ENCODE measurements at places on chromosomes 11 and 22. TPM values are rescaled to one million over a fixed set of nuclear protein-coding genes. Genes with fewer than 3 reads are reported as not detected.

- no peaks in the 10 kb centered on the region for H3K27me3 ChIP-seq
- H3K27ac ChIP-seq, result no peak overlapping the region
- no peaks in the 10 kb centered on the region for H3K36me3 ChIP-seq
- peak; percentile 42 for DNase-seq
Measured at GRCh38 chr11:86818462-86819192, 18.3 kb downstream of the PRSS23 start.

GRCh38 chr11:110795112-110795624 is 82.9 kb upstream of the ARHGAP20 start:
- no peaks in the 10 kb centered on the region for H3K4me1 ChIP-seq
- no peaks in the 10 kb centered on the region for H3K36me3 ChIP-seq
- H3K27me3 ChIP-seq, result no peaks in the 10 kb centered on the region
- H3K27ac ChIP-seq, result no peak overlapping the region

- no peak overlapping the region for H3K4me3 ChIP-seq
- no peak overlapping the region for H3K27ac ChIP-seq
- H3K27me3 ChIP-seq, result no peaks in the 10 kb centered on the region
- H3K4me1 ChIP-seq, result no peaks in the 10 kb centered on the region
Measured at GRCh38 chr22:17242641-17243040, 23.4 kb upstream of the ADA2 start.

DNA sequence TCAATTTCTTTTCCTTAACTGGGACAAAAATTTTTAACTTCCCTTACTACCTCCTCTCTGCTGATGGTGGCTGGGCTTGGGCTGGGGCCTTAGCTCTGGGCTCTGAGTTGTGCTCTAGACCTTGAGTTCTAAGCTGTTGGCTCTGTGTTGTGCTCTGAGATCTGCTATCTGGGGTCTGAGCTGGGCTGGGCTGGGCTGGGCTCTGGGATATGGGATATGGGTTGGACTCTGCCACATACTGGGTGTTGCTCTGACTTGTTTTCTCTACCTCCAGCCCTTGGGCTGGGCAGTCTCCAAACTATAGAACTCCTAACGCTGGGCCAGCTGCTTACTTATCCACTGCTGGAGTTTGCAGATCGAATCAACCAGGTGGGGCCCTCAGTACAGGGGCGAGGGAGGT is 41.9 kb downstream of the DNHD1 start:
- H3K4me1 ChIP-seq, result no peaks in the 10 kb centered on the region
- H3K36me3 ChIP-seq, result peaks cover 6% of the 10 kb centered on the region
- no peak for DNase-seq
- H3K4me3 ChIP-seq, result no peak overlapping the region
- H3K27me3 ChIP-seq, result no peaks in the 10 kb centered on the region

DNA sequence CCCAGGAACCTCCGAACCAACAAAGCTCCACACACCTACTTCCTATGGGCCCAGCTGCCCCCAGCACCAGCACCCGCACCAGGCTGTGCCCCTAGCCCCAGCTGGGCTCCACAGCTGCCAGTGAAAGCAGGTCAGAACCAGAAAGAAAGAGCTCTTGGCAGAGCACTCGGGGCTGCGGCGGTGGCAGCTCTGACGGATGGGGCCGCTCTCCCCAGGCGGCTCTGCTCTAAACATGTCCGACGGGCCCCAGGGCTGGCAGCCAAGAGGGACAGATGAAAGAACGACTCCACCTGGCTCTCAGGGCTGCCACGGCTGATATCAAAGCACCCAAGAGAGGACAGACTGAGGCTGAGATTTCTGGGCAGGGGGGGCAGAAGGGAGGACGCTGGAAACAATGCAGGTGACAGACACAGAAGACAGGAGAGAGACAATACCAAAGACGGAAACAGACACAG is 25.7 kb downstream of the LRFN4 start:
- H3K27ac ChIP-seq, result no peak overlapping the region
- H3K4me1 ChIP-seq, result no peaks in the 10 kb centered on the region
- no peaks in the 10 kb centered on the region for H3K36me3 ChIP-seq
- no peak overlapping the region for H3K4me3 ChIP-seq

DNA sequence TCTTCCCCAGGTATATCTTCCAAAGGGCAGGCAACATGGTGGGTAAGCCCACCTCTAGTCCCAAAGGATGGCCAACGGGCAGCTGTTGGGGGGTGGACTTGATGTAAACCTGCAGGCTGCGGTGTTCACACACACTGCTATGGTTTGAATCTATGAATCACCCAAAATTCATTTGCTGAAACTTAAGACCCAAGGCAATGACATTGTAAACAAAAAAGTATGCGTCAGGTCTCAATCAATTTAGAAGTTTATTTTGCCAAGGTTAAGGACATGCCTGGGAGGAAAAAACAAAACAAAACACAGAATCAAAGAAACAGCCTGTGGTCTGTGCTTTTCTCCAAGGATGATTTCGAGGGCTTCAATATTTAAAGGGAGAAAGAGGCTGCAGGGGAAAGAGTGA is 18.3 kb downstream of the RCN1 start:
- H3K27me3 ChIP-seq, result no peaks in the 10 kb centered on the region
- no peak for DNase-seq
- no peak overlapping the region for H3K4me3 ChIP-seq
- no peaks in the 10 kb centered on the region for H3K4me1 ChIP-seq
- no peak overlapping the region for H3K27ac ChIP-seq

The TMEM45B gene
- total RNA-seq, result 3.6 TPM

The FIBIN gene
- not detected for total RNA-seq

The GVQW3 gene
- 8.8 TPM for total RNA-seq

The IRAG1 gene
- total RNA-seq, result not detected
